ENCODE measurements at places on chromosomes 7 and 10. TPM values are rescaled to one million over a fixed set of nuclear protein-coding genes. Genes with fewer than 3 reads are reported as not detected.

- DNase-seq, result peak; percentile 76
Observed at GRCh38 chr10:35754519-35754918, 112.4 kb upstream of the FZD8 start.

DNA sequence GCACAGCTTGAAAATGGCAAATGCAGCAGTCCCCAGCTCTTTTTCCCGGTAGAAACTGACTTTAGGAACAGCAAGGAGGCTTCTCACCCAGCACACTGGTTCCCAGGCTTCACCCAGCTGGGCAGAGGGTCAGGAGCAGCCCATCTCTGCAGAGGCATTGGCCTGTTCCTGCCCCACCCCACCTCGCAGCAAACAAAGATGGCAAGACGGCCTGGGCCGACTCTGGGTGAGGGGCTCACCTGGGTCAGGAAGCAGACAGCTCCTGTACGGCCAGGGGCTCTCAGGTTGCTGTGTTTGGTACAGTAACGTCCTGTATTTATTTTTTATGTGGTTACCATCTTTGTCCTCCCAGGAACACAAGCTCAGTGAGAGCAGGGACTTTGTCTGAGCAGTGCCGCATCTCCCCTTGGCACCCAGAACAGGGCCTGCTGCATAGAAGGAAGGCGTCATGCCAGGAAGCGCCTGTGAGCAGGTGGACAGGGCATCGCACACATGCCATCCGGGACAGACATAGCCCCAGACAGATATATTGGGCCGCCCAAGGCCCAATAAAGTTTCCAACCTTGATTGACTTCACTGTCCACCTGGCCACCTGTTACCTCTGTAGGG, 585.0 kb upstream of the FOXK1 start:
- DNase-seq, result no peak

CYP2C19 gene
- total RNA-seq, result not detected

DNA sequence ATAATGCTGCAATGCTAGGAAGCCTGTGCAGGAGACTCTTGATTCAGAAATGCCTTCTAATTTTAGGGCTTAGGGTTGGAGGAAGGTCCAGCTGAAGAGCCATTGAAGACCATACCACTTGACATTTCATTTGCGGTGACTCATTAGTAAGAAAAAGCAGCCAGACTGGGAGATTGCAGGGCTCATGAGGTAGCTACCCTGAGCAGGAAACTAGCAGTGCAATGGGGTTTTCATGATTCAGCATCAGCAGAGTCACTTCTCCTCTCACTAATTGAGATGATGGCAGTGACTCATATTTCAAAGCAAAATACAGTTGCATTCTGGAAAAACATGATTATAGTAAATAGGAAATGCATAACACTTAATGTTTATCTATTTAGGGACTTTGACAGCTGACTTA, 434.1 kb downstream of the DNAJB9 start:
- DNase-seq, result no peak

GRCh38 chr7:44760034-44760580, 11.5 kb downstream of the ZMIZ2 start:
- DNase-seq, result no peak

NUTM2E gene
- 0.35 TPM for total RNA-seq

- DNase-seq, result no peak
Observed at GRCh38 chr7:18401757-18402156, 93.8 kb upstream of the HDAC9 start.

VPS50 gene
- 25.5 TPM for total RNA-seq

CNPY1 gene
- 0.18 TPM for total RNA-seq

All from muscle of leg (tissue), 16 donors.